Endodermal cell (in vitro differentiated cells): ENCODE measurements at places on chromosomes 2 and 18. TPM values are rescaled to one million over a fixed set of nuclear protein-coding genes. Genes with fewer than 3 reads are reported as not detected.

MATN3 gene
- 36.8 and 38.5 TPM in 2 replicates for total RNA-seq

EVA1A gene
- 1.2 and 1.5 TPM in 2 replicates for total RNA-seq

- no peak for DNase-seq
Observed at GRCh38 chr2:120869036-120869729, 133.5 kb downstream of the GLI2 start.

DNA sequence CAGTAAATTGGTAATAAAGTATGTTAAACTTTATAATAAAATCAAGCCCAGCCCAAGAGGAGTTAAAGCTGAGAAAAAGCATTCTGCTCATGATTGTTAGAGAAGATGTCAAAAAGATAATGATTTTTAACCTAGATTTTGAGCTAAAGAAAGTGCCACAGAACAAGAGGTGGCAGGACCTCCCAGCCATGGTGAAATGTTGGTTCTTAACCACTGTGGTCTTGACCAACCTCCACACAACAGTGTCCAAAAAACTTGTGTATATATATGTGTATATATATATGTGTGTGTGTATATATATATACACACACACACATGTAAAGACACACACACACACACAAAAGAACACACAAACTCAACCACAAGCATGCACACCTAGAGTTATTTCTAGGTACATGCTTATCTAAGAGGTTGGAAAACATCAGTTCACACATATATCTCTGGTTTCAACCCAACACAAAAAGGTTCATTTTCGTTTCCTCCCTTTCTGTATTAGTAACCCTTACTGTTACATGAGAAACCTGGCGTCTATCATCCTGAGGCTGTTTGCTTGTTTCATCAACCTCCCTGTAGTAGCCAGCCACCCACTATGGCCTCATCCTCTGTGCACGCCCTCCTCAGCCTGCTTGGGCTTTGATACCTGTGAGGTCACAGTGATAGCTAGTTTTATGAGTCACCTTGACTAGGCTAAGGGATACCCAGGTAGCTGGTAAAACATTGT lies 631.8 kb upstream of the ID2 start:
- no peak for DNase-seq

GRCh38 chr18:13222856-13223281 lies 4.3 kb downstream of the LDLRAD4 start:
- no peak for DNase-seq

DNA sequence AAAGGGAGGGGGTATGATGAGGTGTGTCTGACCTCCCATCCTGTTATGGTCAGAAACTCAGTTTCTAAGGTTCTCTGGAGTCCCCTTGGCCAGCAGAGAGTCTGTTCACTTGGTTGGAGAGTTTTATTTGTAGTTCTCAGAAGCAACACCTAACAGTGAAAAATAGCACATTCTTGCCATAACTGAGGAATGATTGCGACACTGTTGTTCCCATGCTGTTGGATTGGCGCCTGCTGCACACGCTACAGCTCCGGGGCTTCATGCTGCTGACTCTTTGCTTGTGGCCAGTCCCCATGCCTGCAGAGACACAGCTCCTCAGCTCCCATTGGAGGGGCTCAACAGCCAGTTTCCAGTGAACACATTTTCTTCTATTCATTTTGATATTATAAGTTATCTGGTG lies 42.1 kb downstream of the TPGS2 start:
- no peak for DNase-seq

HOXD12 gene
- not detected in 3 replicates for total RNA-seq

- DNase-seq: no peak
Observed at GRCh38 chr2:221610675-221611074, 38.6 kb upstream of the EPHA4 start.

DNA sequence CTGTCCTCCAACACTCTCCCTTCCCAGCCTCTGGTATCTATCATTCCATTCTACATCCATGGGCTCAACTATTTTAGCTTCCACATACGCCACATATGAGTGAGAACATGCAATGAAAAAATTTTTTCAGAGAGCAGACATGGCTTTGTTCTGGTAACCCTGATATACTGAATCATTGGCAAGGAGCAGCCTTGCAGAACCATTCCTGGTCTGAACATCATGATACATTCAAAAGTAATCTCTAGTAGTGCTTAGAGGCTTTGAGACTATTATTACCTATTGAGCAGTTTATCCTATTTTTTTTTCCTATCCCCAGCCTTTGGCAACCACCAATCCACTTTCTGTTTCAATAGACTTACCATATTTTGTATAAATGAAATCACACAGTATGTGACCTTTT lies 393.1 kb upstream of the KCNH7 start:
- no peak for DNase-seq

ATP6V1B1 gene
- total RNA-seq: 0.33 TPM in 1 of 3 replicates, not detected in the others

C1GALT1C1L gene
- 0.20 TPM in 1 of 2 replicates, not detected in the other for total RNA-seq

STEAP3 gene
- total RNA-seq: 2.5 to 5.0 TPM (median 4.4 TPM) in 3 replicates

GRCh38 chr2:217826520-217826919 lies 176.3 kb downstream of the TNS1 start:
- peak; percentile 60 for DNase-seq

DNA sequence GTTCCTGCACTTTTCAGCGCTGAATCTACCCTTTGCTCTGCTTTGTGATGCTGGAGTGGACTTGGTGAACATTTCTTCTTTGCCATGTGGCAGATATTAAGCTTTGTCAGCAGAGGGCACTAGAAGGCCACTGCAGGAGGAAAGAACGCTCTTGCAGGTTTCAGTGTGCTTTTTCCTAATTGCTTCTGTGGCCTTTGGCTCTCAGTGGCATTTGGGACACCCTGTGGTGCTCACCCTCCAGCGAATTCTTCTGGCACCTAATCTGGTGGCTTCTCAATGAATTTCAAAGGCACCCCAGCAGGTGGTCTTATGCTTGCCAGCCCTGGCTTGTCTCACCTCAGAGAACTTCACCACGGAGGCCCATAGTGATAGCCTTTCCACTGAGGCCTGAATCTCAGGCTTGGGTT lies 146.7 kb downstream of the MYO3B start:
- DNase-seq: peak; percentile 97

DNA sequence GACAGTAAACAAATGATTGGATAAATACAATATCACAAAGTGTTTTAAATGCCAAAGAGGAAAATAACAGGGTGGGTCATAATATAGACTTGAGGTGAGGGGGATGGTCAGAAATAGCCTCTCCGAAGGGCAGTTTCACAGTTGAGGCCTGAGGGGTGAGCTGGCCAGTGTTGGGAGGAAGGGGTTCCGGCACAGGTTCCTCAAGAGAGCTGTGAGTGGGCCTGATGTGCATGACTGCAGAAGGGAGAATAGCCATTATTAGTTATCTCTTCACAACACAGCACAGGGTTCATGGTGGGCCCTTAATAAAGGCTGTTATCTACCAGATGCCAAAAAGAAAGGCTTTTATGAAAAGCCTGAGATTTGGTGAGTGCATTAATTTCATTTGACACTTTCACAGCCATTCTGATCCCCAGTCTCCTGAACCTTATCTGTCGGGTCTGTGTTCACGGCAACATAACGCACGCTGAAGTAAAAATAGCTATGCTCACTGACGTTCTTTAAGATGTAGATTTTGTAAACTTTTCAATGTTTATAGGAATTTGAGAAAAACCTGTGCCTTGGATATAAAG lies 39.6 kb downstream of the POLR1A start:
- no peak for DNase-seq

LRP2 gene
- 2.2 and 3.3 TPM in 2 replicates for total RNA-seq

- peak; percentile 22 for DNase-seq
Observed at GRCh38 chr18:49514577-49514976, 27.5 kb upstream of the C18orf32 start.

- no peak for DNase-seq
Observed at GRCh38 chr2:192328297-192328696, 133.6 kb upstream of the TMEFF2 start.

DNA sequence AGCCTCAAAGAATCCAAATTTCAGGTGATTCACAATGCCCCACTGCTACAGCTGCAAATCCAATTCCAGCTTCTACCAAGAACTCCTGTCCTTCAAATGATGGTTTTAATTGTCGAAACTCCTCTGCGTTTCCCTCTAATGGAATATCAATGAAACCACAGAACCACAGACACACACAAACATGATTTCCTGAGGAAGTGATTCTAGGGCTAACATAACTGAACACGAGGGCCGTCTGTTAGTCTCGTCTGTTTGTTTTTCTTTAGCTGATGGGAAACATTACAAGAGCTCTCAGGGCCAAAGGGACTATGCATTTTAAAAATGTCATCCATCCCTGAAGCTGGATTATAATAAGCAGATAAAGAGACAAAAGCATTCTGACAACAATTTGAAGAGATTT lies 59.4 kb downstream of the RNF152 start:
- no peak for DNase-seq

DNA sequence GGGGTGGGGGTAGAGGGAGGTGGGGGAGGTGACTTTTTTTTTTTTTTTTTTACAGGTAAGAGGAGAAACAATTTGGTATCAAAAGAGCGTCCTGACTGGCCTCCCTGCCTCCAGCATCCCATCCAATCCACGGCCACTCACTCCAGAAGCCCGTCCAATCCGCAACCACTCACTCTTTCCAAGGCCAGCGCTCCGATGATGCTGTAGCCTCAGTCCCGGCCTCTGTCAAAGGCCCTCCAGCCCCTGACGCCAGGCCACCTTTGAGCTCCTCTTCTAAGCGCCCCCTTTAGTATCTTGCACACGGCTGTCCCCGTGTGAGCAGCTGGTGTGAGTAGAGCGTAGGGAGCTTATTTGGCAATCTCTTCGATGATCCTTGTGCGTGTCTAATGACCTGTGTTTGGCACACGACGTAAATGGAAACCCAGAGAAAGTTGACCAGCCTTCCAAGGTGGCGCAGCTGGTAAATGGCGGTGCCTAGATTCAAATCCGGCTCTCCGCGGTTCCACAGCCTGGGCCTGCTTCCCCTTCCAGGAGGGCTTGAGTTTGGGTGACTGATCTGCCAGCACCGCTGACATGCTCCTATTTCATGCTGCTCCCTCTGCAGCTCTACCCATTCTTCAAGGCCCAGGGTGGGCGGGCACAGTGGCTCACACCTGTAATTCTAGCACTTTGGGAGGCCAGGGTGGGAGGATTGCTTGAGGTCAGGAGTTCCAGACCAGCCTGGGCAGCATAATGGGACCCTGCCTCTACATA lies 23.8 kb upstream of the PXDN start:
- DNase-seq: peak; percentile 45

GRCh38 chr2:189751080-189751658 lies 11.4 kb downstream of the OSGEPL1 start:
- peak; percentile 79 for DNase-seq

- DNase-seq: no peak
Observed at GRCh38 chr2:149448315-149448714, 117.9 kb downstream of the LYPD6 start.

CNDP2 gene
- 178 to 416 TPM (median 385 TPM) in 3 replicates for total RNA-seq

DNA sequence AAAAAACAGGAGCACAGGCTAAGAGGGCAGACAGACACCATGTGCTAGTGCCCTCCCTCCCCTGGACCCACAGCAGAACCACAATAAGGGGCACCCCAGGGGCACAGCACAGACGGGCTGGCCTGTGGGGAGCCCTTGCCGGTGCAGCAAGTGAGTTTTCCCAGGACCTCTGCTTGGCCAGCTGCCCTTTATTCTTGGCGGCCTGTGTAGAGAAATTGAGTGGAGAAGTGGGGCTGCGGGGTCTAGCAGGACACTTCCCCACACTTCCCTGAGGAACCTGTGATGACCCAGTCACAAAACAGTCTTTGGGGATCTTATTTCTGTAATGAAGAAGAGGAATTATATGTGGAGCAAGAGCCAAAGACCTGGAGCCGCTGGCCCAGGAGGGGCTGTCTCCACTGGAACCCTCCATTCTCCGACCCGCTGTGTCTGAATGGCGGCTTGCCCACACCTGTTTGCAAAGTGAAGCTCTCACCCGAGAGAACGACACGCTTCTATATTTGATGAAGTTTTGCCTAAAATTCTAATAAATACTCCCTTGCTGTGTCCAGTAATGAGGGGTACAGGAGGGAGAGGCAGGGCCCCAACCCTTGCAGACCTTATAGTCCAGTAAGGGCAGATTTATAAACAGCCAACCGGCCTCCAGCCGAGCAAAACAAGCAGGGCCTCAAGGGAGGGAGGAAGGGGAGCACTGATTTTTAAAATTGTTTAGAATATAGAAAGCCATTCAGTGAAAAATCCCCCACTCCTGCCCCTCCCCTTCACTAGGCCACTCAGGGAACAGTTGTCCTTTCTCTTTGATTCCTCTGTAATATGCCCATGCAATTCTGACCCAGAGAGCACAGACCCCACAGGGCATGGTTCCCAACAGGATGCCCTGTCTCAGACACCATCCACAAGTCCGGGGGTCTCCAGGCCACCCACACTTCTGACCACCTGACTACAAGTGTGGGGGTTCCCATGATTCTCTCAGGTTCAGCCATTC lies 44.7 kb upstream of the SNED1 start:
- peak; percentile 26 for DNase-seq

DAPL1 gene
- total RNA-seq: not detected in 3 replicates

LIPG gene
- 5.0 and 6.7 TPM in 2 replicates for total RNA-seq

GRCh38 chr2:140589273-140589672 lies 1541.5 kb downstream of the LRP1B start:
- DNase-seq: no peak

DNA sequence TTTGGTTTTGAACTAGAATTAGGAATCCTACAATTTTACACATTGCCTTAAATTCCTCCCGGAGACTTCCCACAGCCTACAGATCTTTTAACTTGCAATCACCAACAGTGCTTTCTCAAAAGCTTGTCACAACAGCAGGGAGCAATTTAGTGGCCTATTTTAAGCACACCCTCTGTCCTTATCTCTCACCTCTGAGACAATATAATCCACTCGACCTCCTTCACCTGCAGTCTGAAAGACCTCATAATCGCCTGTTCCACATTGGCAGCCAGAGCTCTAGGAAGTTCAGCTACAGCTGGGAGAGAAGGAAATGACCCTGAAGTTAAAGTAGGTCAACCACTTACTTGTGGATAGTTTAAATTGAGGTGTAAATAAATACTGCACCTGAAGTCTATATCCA lies 249.7 kb upstream of the DLGAP1 start:
- peak; percentile 62 for DNase-seq

- peak; percentile 94 for DNase-seq
Observed at GRCh38 chr2:172555522-172556283, at the start of gene PDK1. Gene PDK1 (plus strand): TSS chr2:172556090. CDS start chr2:172556151, 61 bp downstream.

CCBE1 gene
- 0.70 to 1.4 TPM (median 1.00 TPM) in 3 replicates for total RNA-seq

- DNase-seq: peak; percentile 87
Observed at GRCh38 chr2:120441744-120442471, 96.0 kb downstream of the INHBB start.

- peak; percentile 30 for DNase-seq
Observed at GRCh38 chr2:236861196-236861875, 224.4 kb upstream of the COPS8 start.

- DNase-seq: no peak
Observed at GRCh38 chr18:58800582-58800981, 64.1 kb upstream of the ZNF532 start.

GALNT13 gene
- 6.0 to 13.4 TPM (median 6.0 TPM) in 3 replicates for total RNA-seq

GRCh38 chr2:7725171-7725849 lies 808.1 kb downstream of the RNF144A start:
- peak; percentile 67 for DNase-seq
